Activated T-helper 1 cell treated with anti-CD3 and anti-CD28 coated beads, Interleukin-2, amount 50 U/mL, for 16 hours (primary cell): ENCODE measurements at places on chromosomes 1 and 21.

GRCh38 chr1:234970401-234970730, 158.3 kb downstream of the TOMM20 start:
- DNase-seq: no peak

GRCh38 chr1:206949208-206949607, 2.9 kb upstream of the PIGR start:
- DNase-seq: no peak

- no peak for DNase-seq
These were observed 10.5 kb downstream of the BCAR3 start for GRCh38 chr1:93671099-93671621.

DNA sequence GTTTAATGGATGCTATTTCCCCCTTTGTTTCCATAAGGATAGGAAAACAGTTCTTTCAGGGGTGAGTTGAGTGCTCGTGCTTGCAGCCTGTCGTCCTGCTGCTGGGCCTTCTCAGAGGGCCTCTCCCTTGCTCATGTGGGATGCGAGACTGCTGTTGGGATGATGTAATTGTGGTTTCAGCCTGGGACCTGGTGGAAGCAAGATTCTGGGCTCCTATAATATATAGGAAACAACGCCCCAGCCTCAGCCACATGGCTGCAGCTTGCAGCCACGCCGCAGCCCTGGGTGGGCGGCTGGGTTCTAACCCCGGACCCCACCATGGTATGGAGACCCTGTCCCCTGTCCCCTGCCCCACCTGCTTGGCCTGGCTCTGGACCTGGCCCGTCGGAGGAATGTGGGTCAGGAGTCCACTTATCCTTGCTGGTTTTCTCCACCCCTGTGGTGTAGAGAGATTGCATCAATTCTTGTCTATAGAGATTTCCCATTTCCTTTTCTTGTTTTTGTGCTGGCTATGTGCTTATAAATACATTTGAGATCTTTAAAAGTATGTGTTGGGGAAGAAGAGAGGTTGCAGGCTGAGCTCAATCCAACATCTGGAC, 357.8 kb downstream of the SIPA1L2 start:
- no peak for DNase-seq

GRCh38 chr1:67853704-67854103, 20.4 kb upstream of the GNG12 start:
- no peak for DNase-seq

DNA sequence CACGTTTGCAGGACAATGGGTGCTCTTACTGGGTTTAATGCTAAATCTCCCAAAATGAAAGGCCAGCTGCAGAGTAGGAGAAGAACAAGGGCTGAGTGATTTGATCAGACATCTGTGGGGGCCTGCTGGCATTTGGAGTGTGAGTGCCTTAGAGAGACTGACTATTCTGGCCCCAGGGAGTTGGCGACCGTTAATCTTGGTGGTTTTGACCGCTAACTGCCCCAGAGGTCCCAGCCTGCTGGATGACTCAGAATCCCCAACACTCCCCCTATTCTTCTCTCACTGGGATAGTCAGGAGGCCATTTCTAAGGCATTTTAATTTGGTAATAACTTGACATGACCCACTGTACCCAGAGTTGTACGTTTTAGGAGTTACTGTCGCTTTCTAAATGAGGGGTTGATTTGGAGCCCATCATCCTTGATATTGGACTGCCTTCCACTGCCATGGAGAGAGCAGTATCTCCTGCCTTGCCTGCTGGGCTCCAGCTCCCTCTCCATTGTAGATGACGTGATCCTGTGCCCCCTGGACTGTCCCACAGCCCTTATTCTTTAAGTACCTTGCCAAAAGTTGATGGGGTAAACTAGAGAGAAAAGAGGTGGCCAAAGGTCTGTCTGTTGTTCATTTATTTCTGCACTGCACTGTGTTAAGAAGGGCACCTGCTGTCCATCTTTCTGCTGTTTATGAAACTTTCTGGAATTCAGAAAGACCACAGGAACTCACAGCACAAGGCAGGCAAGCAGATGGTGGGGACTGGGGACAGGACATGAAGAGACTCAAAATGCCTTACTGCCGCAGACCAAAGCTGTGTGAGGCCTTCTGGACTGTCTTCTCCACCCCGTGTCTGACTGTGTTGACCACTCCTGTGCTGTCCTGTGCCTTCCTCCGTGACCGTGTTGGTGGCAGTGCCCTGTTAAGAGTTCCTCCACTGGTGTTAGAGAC, 98.2 kb upstream of the ARTN start:
- no peak for DNase-seq

DNA sequence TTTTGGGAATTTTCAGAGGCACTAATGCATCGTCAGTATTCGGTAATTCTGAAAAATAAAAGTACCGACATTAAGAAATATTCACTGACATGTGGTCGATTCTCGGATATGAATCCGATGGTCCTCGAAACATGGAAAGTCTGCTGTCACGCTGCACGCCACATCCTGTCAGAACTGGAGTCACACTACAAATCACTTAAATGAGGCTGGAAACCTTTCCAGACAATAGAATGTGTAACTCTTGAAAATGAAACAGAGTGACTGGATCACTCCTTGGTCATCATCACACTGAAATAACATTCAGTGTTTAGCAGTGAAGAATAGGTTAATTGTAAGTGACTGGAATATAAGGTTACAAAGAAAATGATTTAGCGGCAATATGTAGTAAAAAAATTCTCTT, 620.1 kb upstream of the ADAMTS5 start:
- DNase-seq: no peak

GRCh38 chr1:61318319-61319125, 236.2 kb downstream of the NFIA start:
- DNase-seq: no peak

DNA sequence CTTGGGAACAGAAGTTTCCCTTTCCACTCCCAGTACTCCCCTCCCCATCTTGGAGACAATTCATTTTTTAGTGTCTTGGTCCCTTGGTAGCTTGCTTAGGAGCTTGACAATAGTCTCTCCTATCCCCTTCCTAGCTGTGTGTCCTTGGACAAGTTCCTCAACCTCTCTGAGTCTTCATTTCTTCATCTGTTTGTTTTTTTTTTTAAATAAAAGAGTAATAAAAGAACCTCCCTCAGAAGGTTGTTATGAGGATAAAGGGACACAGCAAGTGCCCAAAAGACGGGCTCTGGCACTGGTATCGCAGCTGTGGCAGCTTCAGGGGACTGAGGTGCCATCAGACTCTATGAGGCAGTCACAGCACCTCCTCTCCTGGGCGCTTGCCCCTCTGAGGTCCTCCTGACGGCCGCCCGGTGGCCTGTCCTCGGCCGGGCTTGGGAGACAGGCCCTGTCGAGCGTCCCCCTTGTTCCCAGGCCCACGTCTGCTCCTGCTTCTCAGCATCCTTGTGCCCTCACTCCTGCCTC, 689.2 kb downstream of the MATN1 start:
- DNase-seq: no peak

- no peak for DNase-seq
These were observed 31.0 kb upstream of the COG2 start for GRCh38 chr1:230611128-230611877.

DNA sequence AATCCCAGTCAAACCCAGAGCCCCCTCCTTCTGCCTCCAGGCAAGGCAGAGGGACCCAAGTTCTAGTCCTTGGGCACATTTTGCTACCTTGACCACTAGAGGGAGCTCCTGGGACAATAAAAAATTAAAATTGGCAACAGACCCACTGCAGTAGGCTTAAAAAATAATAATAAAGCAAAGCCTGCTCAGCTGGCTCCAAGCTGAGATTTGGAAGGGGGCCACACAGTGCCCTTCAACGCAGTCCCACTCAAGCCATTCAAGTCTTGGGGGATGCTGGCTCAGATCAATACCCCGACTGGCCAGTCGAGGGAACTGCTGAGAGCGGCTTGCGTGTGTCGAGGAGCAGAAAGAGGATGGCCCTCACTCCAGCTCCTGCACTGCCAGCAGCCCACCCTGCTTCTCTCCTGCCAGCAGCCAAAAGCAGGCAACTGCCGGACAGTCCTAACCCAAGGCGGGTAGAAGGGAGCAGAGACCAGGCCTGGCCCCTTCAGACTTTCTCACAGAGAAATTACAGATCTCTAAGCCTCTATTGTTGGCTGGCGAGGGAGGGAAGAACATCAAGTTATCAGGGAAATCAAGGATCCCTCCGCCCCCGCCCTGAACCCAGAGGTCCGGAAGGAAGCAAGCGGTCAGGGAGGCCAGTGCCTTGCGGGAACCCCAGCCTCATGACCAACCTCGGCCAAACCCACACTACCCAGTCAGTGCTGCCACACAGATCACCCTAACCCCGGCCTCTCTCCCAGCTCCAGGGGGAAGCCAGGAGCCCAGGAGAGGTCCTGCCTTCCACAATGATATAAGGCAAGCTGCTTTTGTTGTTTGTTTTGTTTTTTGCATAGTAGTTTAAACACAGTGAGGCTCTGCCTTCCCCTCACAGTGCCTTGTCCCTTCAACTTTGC, 4.9 kb upstream of the ALDH4A1 start:
- DNase-seq: peak; percentile 26

DNA sequence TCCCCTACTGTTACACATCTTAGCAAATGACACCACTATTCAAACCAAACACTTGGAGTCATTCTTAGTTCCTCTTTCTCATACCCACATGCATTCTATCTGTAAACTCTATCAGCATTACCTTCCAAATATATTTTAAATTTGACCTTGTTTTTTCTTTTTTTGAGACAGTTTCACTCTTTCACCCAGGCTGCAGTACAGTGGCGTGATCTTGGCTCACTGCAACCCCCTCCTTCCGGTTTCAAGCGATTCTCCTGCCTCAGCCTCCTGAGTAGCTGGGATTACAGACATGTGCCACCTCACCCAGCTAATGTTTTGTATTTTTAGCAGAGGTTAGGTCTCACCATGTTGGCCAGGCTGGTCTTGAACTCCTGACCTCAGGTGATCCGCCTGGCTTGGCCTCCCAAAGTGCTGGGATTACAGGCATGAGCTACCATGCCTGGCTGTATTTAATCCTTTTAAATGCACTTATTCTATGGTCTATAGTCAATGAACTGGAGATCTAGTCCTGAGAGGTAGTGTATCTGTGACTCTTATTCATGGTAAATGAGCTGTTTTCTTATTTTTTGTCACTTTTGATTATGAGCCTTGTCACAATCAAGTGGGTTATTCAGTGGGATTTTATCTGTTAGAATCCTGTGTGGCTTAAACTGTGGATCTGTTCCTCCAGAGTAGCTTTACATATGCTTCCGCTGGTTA, 73.1 kb downstream of the GATAD2B start:
- no peak for DNase-seq

DNA sequence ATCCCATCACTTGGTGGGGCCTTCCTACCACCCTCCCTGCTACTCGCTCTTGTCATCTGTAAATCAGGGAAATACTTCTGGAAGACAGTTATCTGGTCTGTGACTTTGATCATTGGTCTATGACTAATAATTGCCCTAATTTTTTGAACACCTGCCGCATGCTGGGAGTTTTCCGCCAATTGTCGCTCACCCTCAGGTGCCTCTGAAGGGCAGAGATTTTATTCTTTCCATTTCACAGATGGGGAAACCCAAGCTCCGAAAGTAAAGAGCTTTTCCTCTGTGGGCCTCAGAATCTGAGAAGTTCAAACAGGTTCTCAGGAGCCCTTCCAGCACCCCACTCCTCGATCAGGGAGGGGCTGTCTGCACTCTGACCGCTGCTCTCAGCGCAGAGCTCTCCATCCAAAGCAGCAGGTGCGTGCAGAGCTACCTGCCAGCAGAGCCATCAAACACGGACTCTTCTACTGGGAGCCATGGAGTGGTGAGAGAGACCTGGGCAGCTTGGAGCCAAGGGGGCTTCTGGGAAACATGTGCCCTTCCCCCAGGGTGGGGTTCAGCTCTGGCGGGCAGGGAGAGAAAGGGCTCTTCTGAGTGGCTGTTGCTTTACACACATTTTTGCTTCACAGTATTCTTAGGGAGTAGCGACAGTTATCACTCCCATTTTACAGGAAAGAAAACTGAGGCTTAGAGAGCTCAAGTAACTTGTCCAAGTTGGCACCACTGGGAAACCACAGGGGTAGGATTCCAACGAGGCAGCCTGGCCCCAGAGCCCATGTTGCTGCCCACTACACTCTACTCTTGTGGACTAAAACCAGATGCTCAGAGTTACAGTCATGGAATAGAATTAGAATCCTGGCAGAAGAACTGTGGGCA, 5.8 kb upstream of the RUNX3 start:
- DNase-seq: no peak

DNA sequence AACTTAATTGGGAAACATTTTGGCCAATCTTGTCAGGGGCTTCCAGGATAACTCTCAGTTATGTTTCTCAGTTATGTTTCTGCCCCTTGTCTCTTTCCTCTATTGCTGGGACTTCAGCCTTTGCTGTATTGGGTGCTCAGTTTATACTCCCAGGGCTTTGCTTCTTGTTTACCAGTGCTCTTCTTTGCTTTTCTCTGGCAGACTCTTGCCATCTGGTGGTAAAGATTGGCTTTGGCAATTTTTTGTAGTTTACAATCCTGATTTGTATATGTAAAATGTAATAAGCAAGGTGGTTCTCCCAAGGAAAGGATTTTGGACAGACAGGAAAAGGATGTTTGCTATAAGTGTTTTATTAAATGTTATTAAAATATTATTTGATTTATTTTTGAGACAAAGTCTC, 37.9 kb downstream of the FABP3 start:
- no peak for DNase-seq

DNA sequence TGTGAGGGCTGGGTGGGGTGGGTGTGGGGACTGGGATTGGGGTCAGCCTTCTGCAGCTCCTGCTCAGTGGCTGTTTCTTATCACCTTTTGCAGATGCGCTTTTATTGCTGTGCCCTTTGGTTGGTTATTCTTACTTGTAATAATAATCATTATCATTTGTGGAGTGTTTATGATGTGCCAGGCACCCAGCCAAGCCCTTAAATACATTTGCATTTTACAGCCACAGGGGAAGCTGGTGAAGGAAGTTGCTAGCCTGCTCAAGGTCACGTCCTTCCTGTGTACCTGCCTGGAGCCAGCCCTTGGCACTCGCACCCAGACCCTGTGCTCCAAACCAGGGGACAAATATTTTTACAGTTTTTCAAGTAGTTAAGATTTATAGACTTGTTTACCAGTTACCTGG, 144.0 kb downstream of the PGBD5 start:
- no peak for DNase-seq

DNA sequence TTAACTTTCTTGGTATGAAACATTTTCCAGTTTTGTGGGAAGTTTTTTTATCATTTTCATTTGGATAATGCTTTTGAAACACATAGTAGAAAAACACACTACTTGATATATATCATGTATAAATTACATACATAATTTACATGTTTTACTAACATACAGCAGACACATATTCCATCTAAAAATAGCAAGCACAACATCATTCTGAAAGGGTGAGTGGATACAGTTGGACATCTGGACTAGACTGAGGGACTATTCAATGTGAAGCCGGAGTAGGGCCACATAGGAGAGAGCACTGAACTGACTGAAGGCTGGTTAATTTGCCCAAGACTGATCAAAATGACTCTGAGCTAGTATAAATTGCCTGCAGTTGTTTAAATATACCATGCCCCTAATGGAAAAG, 11.7 kb downstream of the CDKN2C start:
- no peak for DNase-seq

DNA sequence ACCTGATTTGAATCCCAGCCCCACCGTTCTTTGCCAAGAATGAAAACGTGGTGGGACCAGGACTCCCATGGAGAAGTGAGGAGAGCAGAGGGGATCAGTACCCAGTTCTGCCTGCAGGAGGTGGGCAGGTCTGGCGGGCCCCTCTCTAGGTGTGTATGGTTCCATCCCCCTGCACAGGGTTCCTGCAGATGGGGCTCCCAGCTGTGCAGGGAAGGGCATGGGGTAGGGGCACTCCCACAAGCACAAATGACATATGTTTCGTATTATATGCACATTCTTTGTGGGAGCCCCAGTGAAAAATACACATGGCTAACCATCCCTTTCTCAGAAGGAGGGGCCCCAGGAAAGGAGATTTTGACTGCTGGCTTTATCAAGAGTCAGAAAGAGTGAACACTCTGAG, 144.6 kb downstream of the PLPP3 start:
- no peak for DNase-seq
